Urinary bladder (tissue), 4 donors: ENCODE measurements at places on chromosomes 13 and 19.

GRCh38 chr19:41932720-41933332 lies 4.6 kb upstream of the ERFL start:
- no peak for DNase-seq

DNA sequence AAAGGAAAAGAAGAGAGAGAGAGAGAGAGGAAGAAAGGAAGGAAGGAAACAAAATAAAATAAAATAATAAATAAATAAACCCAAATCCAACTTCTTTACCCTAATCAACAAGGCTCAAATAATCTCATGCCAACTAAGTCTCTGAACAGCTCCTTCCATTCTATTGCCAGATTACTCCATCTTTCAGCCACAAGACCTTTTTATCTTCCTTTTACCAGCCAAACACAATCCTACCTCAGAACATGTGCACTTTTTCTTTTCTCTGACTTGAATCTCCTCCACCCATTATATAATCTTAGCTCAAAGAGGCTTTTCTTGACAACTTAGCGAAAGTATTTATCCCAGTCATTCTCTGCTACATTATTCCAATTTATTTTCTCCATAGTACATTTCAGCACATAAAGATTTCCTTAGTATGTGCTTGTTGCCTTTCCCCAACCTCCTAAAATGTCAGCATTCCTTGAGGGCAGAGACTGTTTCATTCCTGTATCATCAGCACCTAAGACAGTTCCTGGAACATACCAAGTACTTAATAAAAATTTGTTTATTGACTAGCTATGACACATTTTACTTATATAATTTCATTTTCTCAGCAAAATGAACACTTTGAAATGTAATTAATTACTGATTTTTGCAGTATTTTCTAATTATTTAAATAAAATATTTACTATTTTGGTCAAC lies 33.5 kb upstream of the USPL1 start:
- DNase-seq: no peak

DNA sequence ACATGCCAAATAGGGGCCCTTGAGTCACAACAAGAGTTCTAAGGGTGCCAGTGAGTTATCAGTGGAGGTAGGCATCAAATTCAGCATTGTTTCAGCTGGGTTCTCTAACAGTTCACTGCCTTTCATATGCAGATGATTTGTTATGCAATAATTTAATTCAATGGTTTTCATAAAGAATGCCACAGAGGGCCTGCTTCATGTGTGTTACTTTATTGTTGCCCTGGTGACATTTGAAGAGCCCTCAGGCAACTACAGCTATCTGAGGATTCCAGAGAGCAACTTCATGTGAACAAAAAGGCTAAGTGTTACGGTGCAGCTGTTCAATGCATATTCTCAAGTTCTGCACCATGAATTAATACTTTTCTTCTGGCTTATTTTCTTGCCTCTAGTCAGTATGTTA lies 43.1 kb upstream of the STARD13 start:
- DNase-seq: no peak

DNA sequence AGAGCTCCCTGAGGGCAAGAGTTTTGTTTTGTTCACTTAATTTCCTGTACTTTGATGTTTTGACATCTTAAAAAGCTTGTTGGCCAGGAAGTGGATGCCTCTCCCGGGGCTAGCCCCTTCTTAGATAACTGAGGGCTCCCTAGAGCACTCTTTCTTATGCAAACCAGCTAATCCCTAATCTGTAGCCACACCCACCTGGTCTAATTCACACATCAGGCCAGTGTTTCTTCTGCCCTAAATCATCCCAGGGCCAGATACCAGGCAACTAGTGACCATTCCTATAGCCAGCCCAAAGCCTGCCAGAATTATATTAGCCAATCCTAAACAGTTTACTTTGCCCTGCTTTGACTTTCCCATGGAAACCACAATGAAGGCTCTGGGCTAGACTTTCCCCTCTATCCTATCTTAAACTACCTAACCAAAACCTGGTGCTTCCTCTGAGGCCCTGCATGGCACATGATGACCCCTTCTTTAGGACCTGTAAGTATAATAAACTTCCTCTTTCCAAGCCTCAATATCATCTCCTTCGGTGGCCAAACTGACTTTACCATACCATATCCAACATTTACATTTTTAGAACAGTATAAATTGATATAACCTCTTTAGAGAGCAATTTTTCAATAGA lies 24.8 kb downstream of the WBP4 start:
- no peak for DNase-seq

DNA sequence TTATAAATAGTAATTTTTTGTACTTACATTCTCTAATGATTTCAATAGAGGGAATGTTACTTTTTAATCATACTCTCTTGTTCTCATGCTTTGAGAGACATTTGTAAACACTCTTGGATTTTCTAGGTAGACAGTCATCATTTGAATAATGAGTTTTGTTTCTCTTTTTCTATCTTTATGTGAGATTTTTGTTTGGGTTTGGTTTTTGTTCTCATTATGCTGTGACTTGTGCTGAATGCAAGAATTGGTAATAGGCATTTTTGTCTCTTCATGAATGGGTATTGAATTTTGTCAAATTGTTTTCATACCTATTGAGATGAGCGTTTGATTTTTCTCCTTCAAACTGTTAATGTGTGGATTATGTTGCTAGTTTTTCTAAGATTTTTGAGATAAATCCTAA lies 56.8 kb upstream of the GPR183 start:
- DNase-seq: no peak

DNA sequence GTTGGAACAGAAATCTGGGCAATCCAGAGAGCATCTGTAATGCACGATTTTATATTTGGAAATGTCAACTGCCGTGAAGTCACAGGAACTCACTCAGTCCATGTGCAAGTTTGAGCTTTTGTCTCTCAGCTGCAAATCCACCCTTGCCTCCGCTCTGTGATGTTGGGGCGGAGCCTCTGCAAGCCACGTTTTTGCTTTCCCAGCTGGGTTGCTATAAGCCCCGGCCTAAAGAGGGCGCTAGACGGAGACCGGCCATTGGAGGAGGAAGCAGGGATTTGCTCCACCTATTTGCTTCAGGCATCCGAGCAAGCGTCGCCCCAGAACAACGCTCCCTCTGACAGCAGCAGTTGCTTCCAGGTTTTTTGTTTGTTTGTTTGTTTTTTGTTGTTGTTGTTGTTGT lies 56.2 kb downstream of the TRPM4 start:
- no peak for DNase-seq

GRCh38 chr19:38658462-38659306 lies 11.2 kb downstream of the ACTN4 start:
- DNase-seq: peak; percentile 90

GRCh38 chr19:47603706-47604565 lies 5.0 kb upstream of the BICRA start:
- DNase-seq: no peak

- no peak for DNase-seq
Measured at GRCh38 chr19:51726049-51726448, 2.3 kb upstream of the HAS1 start.

- no peak for DNase-seq
Measured at GRCh38 chr13:43329702-43330101, 306.3 kb downstream of the DNAJC15 start.

DNA sequence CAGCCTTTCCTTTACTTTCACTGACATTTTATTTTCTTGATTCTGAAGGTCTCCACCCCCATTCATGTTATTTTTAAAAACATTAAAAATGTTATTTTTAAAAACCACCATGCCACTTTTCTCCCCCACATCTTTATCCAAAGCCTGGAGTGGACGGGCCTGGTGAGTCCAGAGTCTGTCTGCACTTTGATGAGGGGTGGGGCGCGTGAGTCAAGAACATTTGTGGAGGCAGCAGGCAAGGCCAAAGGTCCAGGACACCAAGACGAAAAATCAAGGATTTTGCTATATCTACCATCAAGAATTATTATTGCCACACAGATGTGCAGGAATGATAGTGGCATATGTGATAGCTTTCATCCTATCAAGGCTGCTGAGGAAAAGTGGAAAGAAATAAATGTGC lies 224.9 kb downstream of the FGF9 start:
- no peak for DNase-seq

DNA sequence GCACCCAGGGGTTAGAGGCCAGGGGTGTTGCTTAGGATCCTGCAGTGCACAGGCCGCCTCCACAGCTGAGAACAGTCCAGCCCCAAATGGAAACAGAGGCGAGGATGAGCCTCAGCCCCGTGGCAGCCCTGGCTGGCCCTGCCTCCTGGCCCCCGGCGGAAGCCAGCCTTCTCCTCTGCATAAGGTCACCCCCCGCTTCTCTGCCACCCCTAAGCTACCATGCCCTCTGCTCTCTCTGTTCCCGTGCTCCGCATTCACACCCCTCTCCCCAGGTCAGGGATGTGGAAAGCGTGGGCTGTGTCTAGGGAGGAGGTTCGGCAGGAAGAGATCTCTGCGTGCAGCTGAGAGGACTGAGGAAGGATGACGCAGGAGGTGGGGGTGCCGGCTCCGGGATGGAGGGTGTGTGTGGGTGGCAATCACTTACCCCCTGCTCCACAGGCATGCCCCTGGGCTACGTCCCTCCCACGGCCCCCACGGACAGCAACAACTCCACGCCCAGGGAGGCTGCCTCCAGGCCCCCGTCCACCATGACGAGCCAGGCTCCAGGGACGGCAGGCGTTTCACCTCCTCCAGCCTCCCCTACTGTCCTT lies 6.0 kb downstream of the SSC5D start:
- no peak for DNase-seq

DNA sequence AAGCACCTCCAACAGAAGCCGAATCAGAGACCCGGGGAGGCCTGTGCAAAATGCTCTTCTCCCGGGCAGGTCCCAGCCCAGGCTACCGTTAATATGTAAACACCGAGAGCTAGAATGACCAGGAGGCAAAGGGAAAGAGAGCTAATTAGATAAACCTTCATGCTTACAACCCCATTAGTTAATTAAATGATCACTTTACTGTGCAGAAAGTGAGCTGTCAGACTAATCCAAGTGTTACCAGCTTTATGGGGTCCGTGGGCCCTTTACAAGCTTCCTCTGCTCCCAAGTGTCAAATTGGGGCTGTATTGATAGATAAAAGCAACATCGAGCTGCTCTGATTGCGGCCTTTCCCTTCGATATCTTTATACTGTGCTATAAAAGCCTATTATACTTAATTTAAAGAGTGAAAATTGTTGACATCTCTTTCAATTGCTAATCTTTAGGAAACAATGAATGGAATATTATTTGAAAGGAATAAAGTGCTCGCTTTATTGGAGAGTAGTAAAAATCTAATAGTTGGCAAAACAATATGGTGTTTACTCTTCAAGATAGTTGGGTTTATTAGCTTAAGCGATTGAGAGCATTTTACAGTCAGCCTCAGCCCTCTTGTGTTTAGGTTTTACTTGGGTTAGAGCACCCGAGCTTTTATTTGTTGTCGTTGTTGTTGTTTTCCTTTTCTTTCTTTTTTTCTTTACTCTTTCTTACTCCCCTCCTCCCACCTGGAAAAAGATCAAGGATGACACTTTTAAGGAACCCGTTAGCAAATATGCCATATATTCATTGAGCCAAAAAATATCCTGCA lies 189.3 kb upstream of the GPR12 start:
- no peak for DNase-seq

DNA sequence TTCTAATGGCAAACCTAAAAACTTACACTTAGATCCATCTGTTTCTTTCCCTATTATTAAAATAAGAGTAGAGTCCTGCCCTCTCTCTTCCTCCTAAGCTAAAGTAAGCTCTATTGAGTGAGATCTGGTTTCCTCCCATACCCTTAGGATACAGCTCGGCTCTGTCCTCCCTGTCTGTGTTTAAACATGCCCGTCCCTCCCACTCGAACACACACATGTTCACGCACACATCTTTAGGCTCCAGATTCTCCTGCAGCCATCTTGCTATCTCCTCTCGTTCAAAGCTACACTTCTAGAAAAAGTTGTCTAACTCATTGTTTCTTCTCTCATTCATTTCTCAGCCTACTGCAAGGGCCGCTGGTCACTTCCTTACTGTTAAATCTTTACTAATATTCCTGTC lies 15.1 kb upstream of the CEBPG start:
- DNase-seq: no peak

GRCh38 chr19:13961826-13962698 lies 9.8 kb downstream of the DCAF15 start:
- no peak for DNase-seq

- no peak for DNase-seq
Measured at GRCh38 chr13:47046706-47047105, 149.9 kb upstream of the HTR2A start.

DNA sequence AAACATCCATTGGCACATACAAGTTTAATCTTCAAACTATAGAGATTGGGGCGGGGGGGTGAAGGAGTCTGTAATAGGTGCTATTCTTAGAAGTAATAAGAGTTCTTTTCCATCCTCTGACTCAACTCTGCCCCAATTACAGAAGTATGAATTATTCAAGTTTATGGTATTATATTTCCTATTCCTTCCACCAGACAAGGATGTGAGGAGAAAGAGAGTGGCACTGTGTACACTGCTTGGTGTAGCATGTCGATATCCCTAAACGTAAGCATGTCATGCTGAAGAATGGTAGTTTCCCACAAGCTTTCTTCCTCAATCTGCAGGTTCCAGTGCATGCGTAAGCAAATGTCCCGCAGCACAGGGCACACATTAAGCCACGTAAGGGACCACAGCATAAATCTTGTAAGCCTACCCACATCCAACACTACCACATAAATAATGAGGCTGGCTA lies 14.1 kb downstream of the BRD4 start:
- no peak for DNase-seq

- DNase-seq: no peak
Measured at GRCh38 chr13:45141369-45141768, 21.1 kb downstream of the GTF2F2 start.

DNA sequence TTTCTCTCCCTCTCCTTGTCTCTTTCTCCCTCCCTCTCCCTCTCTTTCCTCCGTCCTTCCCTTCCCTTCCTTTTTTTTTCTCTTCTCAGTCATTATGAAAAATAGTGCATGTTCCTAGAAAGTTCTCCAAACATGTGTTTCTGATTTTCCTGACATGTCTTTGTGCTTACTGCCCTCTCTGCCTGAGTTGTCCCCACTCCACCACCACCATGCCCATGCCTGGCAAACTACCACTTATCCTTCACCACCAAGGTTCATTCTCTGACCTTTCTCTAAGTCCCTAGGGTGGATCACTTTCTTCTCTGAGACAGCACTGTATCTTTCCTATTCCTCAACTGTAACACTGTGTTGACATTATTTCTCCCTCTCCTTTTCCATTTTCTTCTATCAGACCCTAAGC lies 98.2 kb downstream of the LACC1 start:
- no peak for DNase-seq

DNA sequence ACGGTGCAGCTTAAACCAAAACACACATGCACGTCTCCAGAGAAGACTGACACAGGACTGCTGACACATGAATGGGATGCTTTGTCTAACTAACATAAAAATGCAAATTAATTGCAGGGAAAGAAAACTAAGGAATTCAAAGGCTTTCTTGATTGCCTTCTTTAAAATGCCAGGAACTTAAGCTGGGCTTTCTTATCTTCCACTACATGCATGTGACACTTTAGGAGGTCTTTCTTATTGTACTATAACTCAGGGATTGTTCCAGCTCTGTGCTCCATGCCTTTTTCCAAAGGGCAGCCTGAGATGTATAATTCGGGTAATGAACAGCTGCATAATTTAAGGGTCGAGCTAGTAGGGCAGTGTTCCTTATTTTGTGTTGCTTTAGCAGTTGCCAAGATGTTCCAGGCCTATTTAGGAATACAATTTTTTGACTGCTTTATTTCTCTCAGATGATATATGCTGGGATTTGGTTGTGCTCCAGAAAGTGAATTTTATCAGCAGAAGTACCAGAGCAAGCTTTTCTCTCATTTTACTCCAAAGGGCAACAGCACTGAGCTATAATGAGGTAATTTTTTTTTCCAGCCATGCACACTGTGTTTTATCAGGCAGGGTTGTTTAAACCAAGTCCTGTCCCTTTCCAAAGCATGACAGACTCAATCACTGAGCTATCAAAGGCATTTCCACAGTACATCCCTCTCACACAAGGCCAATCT lies 885.2 kb downstream of the PCDH9 start:
- peak; percentile 73 for DNase-seq
